Heart left ventricle (tissue), 16 donors: ENCODE measurements at places on chromosomes 13 and 19. TPM values are rescaled to one million over a fixed set of nuclear protein-coding genes. Genes with fewer than 3 reads are reported as not detected.

The FCAR gene
- polyA plus RNA-seq: 0.15 TPM

The RDH8 gene
- not detected for polyA plus RNA-seq

The SHISA7 gene
- not detected for polyA plus RNA-seq

The VN1R2 gene
- not detected for polyA plus RNA-seq

The PTGIR gene
- polyA plus RNA-seq: 2.7 TPM

The ZNF536 gene
- 1.5 TPM for polyA plus RNA-seq

GRCh38 chr13:33144358-33144784, 128.1 kb downstream of the KL start:
- no peak for DNase-seq
- peaks cover 10% of the 10 kb centered on the region for H3K36me3 ChIP-seq
- H3K27ac ChIP-seq: no peak overlapping the region
- no peaks in the 10 kb centered on the region for H3K27me3 ChIP-seq

DNA sequence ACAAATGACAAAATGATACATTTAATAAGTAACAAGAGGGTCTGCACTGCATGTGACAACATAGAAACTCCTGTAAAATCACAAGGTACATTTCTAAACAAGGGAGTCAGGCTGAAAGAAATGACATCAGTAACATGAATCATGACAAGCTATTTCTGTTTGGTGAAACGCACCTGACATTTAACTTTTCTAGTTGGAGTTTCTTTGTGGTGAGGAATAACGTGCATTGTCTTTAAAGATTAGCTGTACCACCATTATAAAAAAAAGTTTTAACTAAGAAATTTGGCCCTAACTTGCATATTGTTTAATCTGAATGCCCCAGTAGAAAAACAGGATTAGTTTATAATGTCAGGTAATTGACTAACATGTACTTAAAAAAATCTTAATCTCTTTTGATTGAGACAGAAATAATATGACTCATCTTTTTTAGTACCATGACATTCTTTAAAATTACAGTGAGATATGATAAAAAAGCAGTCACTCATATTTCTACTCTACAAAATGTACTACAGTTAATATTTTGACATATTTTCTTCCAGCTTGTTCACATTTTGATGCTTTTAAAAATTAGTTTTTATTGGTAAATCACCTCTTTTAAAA, 418.2 kb downstream of the KLF12 start:
- H3K27ac ChIP-seq: no peak overlapping the region
- H3K4me1 ChIP-seq: peaks cover 7% of the 10 kb centered on the region
- peaks cover 47% of the 10 kb centered on the region for H3K36me3 ChIP-seq
- H3K27me3 ChIP-seq: no peaks in the 10 kb centered on the region
- DNase-seq: no peak

- no peak overlapping the region for H3K27ac ChIP-seq
- H3K36me3 ChIP-seq: no peaks in the 10 kb centered on the region
- no peak for DNase-seq
- peaks cover 22% of the 10 kb centered on the region for H3K4me1 ChIP-seq
Observed at GRCh38 chr13:113155982-113156655, 2.3 kb upstream of the PROZ start.

- DNase-seq: no peak
- H3K4me3 ChIP-seq: no peak overlapping the region
Observed at GRCh38 chr13:45564133-45564776, 51.3 kb downstream of the ERICH6B start.

DNA sequence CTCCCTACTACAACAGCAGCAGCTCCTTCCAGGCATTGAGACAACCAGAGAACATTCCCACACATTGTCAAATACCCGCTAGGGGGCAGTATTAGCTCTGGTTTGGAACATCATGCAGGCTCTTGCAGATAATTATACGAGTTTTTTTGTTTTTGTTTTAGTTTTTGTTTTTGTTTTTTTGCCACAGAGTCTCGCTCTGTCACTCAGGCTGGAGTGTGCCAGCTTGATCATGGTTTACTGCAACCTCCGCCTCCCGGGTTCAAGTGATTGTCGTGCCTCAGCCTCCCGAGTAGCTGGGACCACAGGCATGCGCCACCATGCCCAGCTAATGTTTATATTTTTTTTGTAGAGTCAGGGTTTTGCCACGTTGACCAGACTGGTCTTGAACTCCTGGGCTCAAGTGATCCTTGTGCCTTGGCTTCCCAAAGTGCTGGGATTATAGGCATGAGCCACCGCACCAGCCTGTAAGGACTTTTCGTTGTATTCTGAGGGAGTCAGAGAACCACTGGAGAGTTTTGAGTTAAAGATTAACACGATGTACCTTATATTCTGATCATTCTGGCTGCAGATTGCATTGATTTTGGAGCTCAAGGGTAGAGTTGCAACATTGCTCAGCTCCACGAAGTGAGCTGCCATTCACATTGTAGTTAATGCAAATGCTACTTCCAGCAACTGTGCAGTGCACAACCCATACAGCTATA, 41.7 kb upstream of the CEACAM20 start:
- no peak overlapping the region for H3K27ac ChIP-seq
- DNase-seq: no peak
- H3K4me3 ChIP-seq: no peak overlapping the region
- H3K4me1 ChIP-seq: no peaks in the 10 kb centered on the region
- H3K36me3 ChIP-seq: no peaks in the 10 kb centered on the region
- H3K27me3 ChIP-seq: no peaks in the 10 kb centered on the region

DNA sequence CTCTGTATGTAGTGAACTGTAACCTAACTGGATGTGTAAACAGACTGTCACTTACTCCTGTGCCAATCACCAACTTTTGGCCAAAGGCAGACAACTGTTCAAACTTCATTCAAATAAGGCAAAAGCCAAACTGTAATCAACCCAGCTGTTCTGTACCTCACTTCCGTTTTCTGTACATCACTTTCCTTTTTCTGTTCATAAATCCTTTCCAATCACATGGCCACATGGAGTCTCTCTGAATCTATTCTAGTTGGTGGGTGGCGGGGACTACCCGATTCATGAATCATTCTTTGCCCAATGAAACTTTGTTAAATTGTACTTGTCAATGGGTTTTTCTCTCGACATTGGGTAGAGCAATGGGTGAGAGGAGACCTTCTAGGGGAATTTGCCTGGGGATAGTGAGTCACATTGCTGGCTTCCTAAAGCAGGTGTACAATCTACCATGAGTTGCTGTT, 178.3 kb upstream of the RFC3 start:
- H3K27me3 ChIP-seq: no peaks in the 10 kb centered on the region
- no peak for DNase-seq
- H3K4me3 ChIP-seq: no peak overlapping the region
- peaks cover 22% of the 10 kb centered on the region for H3K4me1 ChIP-seq
- H3K36me3 ChIP-seq: no peaks in the 10 kb centered on the region
- no peak overlapping the region for H3K27ac ChIP-seq
